ENCODE measurements at places on chromosomes 6 and 20.

DNA sequence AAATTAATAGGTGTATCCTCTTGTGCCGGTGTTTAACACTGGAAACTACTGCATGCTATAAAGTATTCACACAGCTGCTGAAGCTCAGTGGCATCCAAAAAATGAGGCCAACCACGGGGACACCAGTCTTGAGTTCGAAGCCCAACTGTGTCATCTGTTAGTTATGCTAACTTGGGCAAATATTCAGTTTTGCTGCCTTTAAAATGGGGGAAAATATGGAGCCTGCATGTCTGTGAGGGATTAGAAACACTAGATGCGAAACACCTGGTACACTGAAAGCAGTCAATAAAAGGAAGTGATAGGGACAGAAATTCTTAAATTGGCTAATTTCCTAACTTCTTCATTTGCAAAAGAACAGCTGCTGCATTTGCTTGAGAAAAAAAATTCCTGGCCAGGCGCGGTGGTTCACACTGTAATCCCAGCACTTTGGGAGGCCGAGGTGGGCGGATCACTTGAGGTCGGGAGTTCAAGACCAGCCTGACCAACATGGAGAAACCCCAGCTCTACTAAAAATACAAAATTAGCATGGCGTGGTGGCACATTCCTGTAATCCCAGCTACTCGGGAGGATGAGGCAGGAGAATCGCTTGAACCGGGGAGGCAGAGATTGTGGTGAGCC lies 36.6 kb upstream of the MLIP start:
- no peak for DNase-seq

- no peak for DNase-seq
Measured at GRCh38 chr6:156337801-156338200, 439.4 kb upstream of the ARID1B start.

- no peak for DNase-seq
Measured at GRCh38 chr20:4625687-4626086, 96.0 kb upstream of the PRND start.

- no peak for DNase-seq
Measured at GRCh38 chr6:30156262-30156599, 4.8 kb downstream of the TRIM10 start.

Measured in activated CD8-positive, alpha-beta T cell treated with anti-CD3 and anti-CD28 coated beads for 36 hours (primary cell).